ENCODE measurements at places on chromosomes 16 and 17.

DNA sequence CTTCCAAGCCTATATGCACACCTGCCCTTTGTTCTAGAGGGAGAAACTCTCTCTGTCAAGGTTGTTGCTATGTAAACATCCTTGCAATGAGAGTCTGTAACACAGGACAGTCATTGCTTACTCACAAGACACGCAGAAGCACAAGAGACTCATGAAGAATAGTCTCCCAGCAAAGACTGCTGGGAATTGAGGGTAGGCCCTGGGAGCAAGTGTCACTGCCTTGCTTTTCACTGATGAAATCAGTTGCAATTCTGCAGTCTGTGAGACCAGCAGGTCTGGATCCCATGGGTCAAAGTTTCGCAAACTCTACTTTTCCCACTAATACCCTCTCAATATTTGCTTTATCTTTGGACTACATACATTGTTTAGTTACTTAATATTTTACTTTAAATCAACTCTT, 177.4 kb downstream of the FTO start:
- no peak for DNase-seq

GRCh38 chr16:27839419-27839818, 224.1 kb downstream of the GSG1L start:
- no peak for DNase-seq

DNA sequence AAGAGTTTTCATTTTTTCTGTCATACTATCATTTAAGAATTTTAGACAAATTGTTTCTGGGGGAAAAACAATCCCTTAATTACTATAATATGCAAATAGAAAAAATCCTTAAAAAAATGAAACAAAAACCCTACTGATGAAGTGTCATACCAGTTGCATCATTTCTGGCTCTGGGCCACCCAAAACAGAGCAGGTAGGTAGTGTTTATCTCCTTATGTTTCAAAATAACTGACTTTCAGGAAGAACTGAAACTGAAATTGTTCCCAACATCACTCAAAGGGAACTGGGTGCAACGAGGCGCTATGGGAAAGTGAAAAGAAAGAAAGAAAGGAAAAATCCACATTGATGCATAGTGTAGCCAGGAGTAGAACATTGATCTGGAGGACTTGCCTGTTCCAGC, 653.1 kb upstream of the SOX9 start:
- DNase-seq, result no peak

DNA sequence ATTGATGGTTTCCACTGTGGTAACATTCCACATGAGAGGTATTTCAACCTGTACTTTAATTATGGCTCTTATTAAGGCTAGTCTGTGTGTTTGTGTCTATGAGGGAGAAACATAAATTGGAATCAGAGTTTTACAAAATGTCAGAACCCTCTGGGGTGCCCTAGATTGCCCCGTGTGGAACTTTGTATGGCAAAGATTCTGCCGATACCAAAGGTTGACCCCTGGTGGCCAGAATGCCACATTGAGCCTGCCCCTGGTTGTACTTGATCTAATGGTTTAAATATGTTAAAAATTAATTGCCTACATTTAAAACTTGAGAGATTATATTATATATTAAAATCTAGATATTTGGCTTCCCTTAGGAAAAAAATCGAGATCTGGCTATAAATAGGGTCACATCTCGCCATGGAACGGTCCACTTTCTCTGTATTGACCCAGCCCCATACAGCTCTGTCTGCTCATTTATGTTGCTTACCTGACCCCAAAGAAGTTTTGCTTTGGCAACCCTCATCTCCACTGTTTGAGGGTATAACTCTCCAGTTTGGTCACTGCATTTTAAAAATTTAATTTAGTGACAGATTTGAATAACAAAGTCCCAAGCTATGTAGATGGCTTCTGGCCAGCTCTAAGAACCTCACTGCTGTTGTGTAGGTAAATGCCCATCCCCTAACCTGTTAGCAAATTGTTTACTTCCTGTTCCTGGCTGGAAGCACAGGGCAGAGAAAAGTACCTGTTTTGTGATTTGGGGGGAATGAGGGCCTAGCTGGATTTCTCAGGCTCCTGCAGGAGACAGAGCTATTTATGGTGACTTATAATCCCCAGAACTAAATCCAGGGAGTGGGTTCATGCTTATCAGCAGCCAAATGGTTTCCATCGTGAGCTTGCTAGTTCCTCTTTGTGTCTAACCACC, 95.0 kb downstream of the PLCG2 start:
- peak; percentile 66 for DNase-seq

- no peak for DNase-seq
Measured at GRCh38 chr17:39183045-39183444, 14.4 kb downstream of the CACNB1 start.

- no peak for DNase-seq
Measured at GRCh38 chr17:38960402-38960801, 6.8 kb downstream of the FBXO47 start.

- no peak for DNase-seq
Measured at GRCh38 chr17:72359274-72359673, 238.5 kb downstream of the SOX9 start.

- no peak for DNase-seq
Measured at GRCh38 chr17:74541176-74542111, 4.5 kb downstream of the CD300C start.

DNA sequence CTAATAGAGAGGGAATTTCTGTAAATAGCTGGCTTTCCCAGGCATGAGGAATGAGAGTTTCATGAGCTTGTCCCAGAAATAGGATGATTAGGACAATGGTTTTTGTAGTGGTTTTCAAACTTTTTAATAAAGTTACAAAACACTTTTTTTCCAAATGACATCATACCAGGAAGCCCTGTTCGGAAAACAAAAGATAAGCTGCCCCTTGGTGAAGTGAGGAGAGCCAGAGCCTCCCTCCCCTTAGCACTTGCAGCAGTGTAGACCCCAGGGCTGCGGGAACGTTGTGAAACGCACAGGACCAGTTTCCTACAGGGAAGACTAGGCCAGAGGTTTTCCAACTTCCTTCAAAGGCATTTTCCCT, 7.6 kb downstream of the FBRS start:
- no peak for DNase-seq

DNA sequence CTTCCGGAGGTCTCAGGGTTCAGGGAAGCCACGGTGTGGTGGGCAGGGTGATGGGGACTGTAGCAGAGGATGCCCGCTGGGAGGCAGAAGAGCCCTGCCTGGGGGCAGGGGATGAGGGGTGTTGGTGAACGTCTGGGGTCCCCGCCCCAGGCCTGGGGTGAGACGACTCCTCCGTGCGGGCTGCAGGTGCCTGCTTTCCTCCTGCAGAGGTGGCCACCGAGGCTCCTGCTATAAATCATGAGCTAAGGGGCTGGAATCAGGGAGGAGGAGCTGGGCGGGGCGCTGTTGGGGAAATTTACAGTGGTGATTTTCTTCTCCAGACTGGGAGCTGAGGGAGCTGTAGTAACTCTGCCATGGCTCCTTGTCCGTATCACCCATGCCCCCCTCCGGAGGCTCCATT, 167.0 kb downstream of the MRM1 start:
- DNase-seq, result no peak

DNA sequence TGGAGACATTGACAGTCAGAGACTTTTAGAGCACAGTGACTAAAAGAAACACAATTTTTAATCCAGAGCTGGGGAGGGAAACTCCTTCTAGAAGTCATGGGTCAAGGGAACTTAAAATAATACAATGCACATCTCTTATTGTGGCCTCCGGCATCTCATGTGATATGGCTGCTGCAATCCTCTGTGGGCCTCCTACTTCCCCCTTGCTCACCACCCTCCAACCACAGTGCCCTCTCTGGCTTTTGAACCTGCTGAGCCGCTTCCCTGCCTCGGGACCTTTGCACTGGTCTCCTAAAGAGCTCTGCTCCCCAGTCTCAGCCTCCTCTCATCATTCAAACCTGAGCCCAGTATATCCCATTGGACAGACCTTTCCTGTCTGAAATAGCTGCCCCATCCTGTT, 47.6 kb downstream of the HS3ST2 start:
- DNase-seq, result no peak

DNA sequence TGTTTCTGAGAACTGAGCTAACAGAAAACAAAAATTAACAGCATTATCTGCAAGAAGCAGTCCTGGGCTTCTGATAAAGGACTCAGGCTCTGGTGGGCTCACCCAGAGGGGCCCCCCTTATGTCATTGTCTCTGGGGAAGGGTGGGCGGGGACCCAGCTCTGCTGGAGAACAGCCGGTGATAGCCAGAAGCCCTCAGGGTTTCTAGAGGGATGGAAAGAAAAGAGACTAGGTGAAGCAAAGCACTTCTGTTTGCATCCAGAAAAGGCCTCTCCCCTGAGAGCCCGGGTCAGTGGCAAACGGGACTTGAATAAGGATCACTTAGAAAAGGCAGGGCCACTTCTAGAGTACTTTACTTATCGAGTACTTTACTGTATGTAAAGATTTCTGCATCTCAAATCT, 7.0 kb upstream of the CDC42EP4 start:
- DNase-seq, result no peak

DNA sequence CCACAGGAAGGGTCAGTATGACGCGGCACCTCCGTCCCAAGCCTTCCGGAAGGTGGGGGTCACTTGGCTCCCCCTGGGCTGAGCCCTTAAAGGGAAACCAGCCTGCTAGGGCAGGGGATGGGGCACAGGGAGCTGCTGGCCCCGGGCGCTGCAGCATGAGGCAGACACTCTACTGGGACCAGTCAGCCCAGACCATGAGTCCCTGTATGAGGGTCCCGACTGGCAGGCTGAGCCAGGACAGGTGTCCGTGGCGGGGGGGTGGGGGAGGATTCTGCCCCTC, 43.4 kb upstream of the ZC3H18 start:
- no peak for DNase-seq

GRCh38 chr16:783404-784161, 4.6 kb downstream of the RPUSD1 start:
- DNase-seq, result no peak

DNA sequence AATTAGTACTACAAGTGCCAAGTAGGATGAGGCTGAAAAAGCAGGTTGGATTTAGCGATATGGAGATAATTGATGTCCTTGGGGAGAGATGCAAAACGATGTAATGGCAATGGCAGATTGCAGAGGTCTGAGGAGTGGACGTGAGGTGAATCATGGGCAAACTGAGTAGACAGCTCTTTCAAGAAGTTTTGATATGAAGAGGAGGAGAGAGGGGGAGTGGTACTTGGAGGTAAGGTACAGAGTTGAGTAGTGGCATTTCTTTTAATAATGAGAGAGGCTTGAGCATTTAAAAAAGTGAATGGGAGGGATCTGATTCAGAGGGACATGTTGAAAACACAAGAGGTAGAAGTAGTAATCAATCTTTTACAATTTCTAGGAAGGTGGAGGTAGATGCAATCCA, 17.7 kb upstream of the VPS4A start:
- DNase-seq, result no peak

DNA sequence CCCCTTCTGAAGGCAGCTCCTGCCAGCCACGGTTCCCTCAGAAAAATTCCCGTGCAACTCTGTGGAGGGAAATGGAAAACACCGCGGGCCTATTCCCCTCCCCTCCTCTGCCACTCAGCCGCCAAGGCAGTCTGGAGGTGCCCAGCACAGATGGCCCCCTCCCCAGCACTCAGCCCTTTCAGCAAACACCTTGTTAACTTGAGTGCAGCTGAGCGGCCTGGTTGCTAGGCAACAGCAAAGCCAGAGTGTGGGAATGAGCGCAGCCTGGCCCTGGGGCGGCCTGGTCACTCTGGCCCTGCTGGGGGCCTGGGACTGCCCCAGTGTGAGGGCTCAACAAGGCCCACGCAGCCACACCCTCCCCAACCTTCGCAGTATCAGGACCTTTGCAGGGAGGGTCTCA, 32.8 kb downstream of the CACNA1G start:
- DNase-seq, result no peak

DNA sequence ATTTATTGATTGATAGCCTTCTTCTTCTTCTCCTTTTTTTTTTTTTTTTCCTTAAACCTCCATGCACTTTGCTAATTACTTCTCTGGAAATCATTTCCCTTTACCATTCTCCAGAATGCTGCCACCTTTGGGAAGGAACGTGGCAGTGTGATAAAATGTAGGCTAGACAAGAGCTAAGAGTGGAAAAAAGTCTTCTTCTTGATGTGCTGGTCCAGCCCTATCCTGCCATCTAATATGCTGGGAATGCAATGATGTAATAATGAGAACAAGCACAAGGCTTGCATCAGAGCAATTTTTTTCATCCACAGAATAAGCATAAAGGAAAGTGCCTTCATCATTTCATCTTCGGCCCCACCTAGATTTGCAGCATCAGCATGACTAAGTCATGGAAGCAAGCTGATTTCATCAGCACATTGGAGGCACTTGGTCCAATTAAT, 128.7 kb upstream of the ZFHX3 start:
- no peak for DNase-seq

- DNase-seq, result no peak
Measured at GRCh38 chr16:46866286-46866685, 17.9 kb upstream of the GPT2 start.

GRCh38 chr17:62676952-62677596, 49.6 kb downstream of the MRC2 start:
- DNase-seq, result no peak

GRCh38 chr17:65389426-65389825, 172.0 kb downstream of the AXIN2 start:
- DNase-seq, result no peak

DNA sequence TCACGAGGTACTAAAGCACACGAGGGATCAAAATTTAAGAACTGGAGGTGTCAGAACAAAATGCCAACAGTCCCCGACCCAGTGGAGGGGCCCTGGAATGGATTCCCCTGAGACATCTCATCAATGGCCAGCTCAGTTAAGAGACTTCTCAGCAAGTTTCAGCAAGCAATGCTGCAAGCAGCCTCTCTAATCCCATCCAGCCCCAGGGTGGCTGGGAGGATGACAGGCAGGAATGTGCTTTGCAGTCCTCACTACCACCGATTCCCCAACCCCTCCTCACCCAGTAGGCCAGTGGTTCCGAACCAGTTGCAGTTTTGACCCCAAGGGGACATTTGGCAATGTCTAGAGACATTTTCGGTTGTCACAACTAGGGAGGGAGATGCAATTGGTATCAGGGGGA, 8.7 kb downstream of the GPRC5B start:
- DNase-seq, result no peak

DNA sequence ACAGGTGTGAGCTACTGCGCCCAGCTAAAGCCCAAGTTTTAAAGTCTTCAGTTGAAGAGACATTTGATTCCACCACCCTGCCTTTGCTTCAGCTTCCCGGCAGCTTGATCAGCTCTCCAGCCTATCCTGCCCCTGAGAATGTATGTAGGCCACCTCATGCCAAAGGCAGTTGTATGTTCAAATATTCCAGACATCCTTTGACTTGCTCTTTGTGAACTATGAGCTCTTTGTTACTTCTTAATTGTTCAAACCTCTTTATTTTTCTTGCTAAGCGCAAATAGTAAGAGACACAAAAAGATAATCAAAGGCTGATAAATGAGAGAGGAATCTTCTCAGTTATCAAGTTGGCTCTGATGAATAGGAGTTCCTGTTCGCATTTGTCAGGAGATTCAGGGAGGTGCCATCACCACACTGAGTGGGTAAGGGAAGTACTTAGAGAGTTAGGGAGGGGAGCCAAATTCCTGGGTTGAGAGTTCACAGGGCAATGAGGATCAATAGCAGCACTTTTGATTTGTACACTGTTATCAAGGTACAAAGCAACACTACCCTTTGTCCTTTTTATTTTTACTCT, 32.0 kb upstream of the SUPT4H1 start:
- DNase-seq, result no peak

DNA sequence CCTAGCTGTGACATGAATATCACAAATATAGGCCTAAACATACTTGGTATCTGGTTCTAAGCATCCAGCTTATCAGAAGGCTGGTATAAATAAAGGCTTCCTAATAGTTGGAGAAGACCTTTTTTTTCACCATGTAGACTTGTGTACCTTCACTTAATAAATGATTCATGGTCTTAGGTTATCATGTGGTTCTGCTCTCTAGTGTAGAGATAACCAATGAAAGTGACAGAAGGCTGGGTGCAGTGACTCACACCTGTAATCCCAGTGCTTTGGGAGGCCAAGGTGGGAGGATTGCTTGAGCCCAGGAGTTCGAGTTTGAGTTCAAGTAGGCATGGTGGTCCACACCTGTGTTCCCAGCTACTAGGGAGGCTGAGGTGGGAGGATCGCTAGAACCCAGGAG, 3.1 kb downstream of the DDX19A start:
- DNase-seq, result no peak
